ENCODE measurements at places on chromosomes 3 and 15.

- DNase-seq, result no peak
These were observed 50.5 kb upstream of the FBN1 start for GRCh38 chr15:48695827-48696573.

GRCh38 chr3:128413003-128413370 is 53.7 kb downstream of the DNAJB8 start:
- DNase-seq, result no peak

GRCh38 chr3:124007186-124007585 is 15.3 kb upstream of the ROPN1 start:
- DNase-seq, result no peak

DNA sequence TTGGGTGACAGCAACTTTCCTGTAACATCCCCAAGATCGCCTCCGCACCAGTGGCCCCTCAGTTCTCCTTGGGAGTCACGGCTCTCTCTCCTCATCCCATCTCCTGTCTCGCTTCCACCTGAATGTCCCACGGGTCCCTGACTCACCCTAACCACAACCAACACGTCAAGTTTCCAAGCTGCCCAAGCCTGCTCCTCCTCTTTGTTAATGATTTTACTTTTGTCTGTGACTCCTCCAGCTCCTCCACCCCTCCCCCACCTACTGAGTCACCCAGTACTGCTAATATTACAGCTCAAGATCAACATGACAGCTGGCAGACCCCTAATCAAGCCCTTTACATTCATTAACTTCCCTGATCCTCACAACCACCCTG is 39.3 kb downstream of the BDH1 start:
- DNase-seq, result no peak

GRCh38 chr3:49657208-49657915 is 16.8 kb upstream of the APEH start:
- no peak for DNase-seq

GRCh38 chr15:75449585-75450306 is 1.7 kb downstream of the SIN3A start:
- DNase-seq, result no peak
